Eye (tissue), 1 donor: ENCODE measurements at places on chromosomes 12 and 14.

GRCh38 chr14:93799989-93800921 is 12.0 kb upstream of the PRIMA1 start:
- DNase-seq, result no peak

GRCh38 chr14:67418401-67419191 is 6.6 kb upstream of the PLEK2 start:
- DNase-seq, result no peak

DNA sequence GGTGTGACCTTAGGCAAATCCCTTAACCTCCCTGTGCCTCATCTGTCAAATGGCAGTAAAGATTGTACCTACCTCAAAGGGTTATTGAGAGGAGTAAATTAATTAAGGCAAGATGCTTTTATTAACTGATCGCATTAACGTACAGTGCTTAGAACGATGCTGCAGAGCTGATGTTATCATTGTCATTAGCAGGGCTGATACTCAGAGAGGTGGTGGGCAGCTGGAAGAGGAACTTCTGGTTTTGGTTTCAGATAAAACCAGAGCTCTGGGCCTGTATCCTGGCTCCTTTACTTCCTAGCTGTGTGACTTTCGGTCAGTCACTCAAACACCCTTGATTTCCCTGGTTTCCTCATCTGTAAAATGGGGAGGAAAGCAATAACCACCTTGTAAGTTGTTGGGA is 55.1 kb downstream of the CALM1 start:
- DNase-seq, result no peak

DNA sequence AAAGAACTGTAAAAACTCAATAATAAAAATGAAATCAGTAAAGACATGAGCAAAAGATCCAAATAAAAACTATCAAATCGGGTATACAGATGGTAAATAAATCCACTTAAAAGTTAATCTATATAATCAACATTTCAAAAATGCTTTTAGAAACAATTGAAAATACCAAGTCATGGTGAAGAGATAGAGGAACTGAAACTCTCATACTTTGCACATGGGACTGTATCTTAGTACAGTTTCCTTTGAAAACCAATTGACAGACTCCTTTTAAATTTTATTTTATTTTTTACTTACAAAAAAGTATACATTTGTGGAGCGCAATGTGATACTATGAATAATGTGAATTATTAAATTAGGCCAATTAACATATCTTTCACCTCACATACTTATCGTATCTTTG is 98.6 kb upstream of the FAR2 start:
- no peak for DNase-seq

DNA sequence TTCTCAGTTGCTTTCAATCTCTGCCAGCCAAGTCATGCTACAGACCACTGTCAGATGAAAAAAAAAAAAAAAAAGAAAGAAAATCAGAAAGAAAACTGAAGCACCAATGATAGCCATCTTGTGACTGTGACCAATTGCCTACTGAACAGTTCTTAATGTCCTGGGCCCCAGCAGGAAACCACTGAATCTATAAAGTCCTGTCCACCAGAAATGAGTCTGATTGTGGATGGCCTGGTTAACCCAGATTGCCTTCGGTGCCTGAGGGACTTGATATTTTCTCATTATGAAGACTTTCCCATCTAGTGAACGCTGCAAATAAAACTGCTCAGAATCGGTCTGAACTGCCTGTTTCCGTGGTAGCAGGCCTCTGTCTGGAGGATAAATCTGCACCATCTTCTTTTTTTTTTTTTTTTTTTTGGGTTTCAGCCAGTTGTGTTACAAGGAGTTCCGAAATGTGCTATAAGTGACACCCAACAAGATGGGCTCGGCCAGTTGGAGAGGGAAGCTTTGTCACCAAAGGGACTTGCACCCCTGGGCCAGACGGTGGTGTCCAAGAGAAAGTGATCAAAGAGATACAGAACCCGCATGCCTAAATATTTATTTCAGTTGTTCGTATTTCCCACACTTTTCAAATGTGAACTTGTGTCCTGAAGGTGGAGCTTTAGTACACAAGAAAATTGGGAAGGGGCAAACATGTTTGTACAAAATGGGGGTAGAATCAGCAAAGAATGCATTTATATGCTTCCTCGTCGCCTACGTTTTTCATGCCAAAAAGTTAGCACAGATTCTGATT is 3.0 kb upstream of the PLXNC1 start:
- peak; percentile 73 for DNase-seq

- peak; percentile 38 for DNase-seq
These were observed 713 bp downstream of the ALKBH2 start for GRCh38 chr12:109092497-109093021.

DNA sequence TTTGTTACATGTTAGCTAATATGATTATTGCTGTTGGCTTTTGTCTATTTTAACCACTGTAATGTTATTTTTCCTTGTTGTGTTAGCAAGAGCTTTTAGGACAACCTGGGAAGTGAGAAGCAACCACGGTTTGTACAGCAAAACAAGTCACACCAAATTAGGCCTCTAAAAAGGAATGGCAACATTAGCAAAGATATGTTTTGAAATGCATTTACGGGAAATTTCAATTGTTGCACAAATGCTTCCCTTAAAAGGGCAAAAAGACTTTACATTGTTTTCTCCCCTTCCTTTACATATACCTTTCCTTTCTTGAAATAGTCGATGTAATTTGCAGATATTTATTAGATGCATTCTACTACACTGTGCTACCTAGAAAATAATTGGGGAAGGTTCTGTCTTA is 4.1 kb upstream of the LTA4H start:
- DNase-seq, result no peak

DNA sequence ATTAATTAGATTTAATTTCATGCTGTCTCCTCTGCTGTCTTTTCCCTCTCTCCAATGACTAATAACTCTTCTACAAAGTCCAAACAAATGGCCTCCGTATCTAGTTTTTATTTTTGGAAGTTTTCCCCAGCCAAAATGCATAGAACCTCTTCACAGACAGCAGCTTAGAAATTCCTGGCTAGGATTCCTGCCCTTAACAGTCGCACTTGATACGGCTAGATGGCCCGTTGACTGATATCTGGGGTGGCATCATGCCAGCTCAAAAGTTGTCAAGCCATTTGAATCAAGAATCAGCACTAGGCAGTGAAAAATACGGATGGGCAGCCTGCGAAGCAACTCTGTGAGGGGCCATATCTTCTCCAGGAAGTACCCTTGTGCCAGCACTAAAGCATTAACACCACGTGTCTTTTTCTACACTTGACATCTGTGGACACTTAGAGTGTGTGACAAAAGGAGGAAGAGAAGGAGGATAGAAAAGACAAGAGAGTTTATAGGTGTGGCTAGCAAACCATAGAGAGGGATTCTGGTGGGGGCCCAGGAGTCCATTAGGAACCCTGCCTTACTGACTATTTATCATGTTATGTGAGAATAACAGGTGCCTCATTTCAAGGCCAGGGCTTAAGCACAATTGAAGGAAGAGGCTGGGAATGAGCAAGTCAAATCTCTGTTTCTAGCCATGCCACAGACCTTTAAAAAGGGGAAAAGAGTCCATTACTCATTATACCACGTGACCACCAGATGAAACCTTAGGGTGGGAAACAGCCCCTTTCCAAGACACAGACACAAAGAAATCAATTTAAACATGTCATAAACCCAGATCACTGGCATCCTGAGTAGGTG is 39.2 kb upstream of the KRR1 start:
- no peak for DNase-seq

DNA sequence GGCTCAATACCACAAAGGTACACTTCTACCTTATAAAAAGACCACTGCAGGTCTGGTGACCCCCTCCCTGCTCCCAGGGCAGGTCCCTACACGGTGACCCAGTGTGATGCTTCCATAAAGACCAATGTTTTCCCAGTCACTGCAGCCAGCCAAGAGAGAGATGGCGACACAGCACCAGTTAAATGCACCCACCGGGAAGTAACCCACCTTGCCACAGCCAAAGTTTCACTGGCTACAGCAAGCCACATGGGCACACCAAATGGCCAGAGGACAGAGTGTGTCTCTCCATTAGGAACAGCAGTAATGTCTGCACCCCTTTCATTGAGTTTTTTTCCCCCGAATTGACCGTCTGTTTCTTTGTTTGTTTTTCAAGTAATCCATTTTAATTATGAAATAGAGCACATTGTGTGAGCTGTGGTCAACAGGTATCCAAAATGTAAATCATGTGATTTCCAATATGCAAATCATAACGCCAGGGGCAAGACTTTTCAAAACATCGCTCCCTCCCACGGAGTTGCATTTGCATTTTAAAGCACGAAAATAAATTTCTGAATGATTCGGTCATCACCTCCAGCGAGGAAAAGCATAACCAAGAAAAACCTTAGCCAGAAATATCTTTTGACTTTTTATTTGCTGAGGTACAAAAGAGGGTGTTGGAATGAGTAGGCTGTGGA is 48.9 kb upstream of the EML1 start:
- DNase-seq, result no peak

- no peak for DNase-seq
These were observed 110.7 kb downstream of the KIF26A start for GRCh38 chr14:104249089-104249488.
